CD4-positive, alpha-beta T cell treated with Interleukin-15 for 4 hours (primary cell): ENCODE measurements at places on chromosomes 3 and 15.

DNA sequence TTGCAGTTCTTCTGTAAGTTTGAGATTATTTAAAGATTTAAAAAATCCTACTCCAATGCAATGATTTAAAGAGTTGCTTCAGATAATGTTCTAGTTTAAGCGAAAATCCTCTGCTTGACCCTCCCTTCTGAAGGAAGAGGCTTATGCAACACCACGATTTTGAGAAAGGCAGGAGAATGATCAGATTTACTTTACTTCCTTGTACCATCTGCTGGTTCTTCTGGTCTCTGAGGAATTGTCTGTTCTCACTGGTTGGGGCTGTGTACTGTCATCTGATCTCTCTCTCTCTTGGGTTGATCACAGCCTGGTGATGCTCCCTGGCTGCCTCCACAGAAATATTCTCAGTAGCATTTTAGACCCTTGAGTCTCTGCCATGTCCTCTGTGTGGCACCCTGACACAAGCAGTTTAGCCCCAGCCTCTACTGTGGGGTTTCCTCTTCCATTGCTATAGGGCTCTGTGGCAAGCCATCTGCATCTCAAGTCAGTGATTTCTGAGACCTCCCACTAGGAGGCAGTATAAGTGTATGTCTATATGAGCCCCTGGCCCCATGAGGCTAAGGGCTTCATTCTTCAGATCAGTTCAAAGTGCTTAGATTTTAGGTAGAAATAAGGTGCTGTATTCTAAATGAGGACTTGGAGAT lies 50.8 kb upstream of the PLAAT1 start:
- no peak for DNase-seq

GRCh38 chr15:88748081-88748480 lies 55.2 kb upstream of the ACAN start:
- DNase-seq, result no peak

DNA sequence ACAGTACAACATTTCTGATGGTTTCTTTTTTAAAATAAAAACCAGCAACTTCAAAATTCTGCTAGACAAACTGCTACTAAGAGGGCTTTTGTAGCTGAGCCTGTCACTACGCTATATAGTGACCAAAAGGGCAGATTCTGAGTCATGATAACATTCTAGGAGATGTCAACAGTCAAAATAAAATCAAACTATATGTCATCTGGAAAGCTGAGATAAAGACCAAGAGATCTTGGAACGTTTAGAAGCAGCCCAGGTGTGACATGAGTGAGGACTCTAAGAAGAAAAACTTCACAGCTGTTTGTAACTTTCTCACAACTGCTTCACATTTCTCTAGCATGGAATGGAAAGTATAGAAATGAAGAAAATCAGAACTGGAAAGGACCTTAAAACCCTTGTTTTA lies 84.6 kb downstream of the FILIP1L start:
- no peak for DNase-seq

DNA sequence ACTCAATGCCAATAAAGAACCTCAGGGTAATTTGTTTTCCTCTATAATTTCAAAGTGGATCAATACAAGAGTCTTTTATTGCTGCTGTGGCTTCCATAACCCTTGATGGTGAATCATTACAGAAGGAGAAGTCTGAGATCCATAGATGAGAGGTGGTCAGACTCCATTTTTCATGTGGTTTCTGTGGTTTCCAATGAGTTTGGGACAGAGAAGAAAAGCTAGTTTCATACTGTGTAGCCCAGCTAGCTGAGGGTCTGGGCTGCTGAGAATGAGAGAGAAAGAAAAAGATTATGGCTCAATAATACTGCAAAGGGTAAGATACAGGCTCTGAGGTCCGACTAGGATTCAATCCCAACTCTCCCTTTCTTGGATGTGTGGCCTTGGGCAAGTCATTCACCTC lies 180.6 kb upstream of the LRRN1 start:
- no peak for DNase-seq

GRCh38 chr3:11671648-11672100 lies 28.0 kb upstream of the VGLL4 start:
- DNase-seq, result no peak

- no peak for DNase-seq
Measured at GRCh38 chr3:70789878-70790277, 477.4 kb upstream of the MDFIC2 start.
